ENCODE measurements at places on chromosomes 5 and 9.

GRCh38 chr5:105536675-105537074, 1974.1 kb upstream of the NUDT12 start:
- no peak for DNase-seq

- no peak for DNase-seq
Measured at GRCh38 chr5:122455939-122456338, 143.9 kb downstream of the SNCAIP start.

DNA sequence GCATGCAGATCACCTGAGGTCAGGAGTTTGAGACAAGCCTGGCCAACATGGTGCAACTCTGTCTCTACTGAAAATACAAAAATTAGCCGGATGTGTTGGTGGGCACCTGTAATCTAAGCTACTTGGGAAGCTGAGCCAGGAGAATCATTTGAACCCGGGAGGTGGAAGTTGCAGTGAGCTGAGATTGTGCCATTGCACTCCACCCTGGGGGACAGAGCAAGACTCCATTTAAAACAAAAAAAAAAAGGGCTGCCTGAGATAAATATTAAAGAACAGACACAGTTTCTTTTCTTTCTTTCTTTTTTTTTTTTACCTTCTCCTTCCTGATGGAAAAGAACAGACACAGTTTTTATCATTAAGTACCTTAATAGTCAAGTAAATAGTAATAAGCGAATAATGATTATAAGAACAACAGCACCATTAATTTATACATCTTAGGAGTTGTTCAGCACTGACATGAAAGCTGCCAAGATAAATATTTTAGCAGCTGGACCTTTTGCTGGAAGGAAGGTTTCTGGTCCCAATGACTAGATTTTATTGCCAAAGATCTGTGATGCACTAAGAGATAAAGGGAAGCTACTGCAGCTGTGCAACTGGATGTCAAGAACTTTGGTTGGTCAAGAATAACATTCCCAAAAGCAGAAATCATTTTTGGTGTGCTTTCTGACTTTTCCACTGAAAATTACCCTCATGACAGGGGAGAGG, 7.0 kb downstream of the CENPP start:
- no peak for DNase-seq

GRCh38 chr5:1247811-1248210, 22.6 kb downstream of the SLC6A18 start:
- no peak for DNase-seq

- DNase-seq: no peak
Measured at GRCh38 chr9:2479056-2479565, 142.5 kb upstream of the VLDLR start.

DNA sequence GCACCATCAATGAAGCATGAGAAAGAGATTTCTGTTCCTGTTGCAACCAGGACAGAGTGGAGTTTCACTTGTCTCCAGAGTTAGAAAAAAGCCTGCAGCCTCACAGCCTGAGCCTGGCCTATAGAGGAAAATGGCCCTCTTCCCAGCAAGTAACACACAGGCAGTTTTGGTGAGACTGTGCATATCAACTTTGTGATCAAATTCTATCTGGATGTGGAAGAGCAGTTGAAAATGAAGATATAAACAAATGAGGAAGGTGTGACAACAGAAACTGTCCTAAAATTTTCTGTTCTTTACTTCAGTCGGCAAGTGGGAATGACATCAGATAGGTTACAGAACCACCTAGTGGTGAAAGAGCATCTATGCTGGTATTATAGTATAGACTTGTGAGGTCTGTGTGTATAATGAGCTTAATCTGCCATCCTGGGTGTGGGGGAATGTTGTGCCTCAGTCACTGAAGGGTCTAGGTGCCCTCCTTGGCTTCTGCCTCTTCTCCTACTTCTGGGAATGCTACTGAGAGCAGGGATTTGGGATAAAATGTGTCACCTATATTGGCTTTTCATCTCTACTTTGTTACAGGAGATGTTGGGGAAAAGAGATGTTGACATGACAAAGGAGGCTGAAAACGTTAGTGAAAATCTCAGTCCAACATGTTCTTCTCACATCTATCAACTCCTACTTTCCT, 28.2 kb downstream of the YIPF5 start:
- DNase-seq: no peak

DNA sequence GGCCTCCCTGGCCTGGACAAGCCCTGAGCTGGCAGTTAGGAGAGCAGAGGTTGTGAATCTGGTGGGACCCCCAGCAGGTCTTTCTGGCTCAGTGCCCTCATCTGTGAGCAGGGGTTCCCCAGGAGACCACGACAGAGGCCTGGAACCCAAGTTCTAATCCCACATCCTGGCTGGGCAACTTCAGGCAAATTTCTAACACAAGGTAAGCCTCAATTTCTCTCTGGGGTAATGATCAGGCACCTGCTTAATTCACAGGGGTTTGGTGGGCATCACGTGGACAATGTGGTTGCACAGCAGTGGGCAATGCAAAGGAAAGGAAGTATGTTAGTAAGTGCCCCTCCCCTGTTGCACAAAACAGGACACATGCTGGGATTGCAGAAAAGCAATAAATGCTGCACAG, 1.9 kb upstream of the KCNIP1 start:
- DNase-seq: no peak

GRCh38 chr9:27945386-27945785, 372.1 kb upstream of the C9orf72 start:
- DNase-seq: no peak

GRCh38 chr5:126811515-126812198, 34.7 kb downstream of the LMNB1 start:
- DNase-seq: no peak

- DNase-seq: no peak
Measured at GRCh38 chr5:59390074-59390659, 503.4 kb downstream of the PDE4D start.

- no peak for DNase-seq
Measured at GRCh38 chr5:14168144-14168792, 25.1 kb downstream of the TRIO start.

DNA sequence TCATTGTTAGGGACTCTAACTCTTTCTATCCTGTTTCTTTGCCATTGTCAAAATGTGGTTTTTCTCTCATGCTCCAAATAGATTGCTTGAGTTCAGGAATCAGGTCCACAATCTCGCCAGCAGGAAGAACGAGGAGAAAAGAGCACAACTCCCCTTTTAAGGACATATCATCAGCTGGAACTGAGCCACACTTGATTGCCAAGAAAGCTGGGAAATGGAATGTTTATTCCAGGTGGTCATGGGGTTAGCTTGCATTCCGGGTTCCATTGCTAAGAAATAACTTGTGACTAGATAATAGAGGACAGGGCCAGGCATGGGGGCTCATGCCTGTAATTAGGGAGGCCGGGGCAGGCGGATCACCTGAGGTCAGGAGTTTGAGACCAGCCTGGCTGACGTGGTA, 32.4 kb upstream of the C9orf57 start:
- no peak for DNase-seq

Measured in stimulated activated CD4-positive, alpha-beta T cell treated with anti-CD3 and anti-CD28 coated beads, Interleukin-15, amount 100 ng/mL, for 1 hour (primary cell).